ENCODE measurements at places on chromosomes 5 and 9.

- DNase-seq = peak; percentile 89
Measured at GRCh38 chr5:149320791-149321330, 24.4 kb upstream of the GRPEL2 start.

DNA sequence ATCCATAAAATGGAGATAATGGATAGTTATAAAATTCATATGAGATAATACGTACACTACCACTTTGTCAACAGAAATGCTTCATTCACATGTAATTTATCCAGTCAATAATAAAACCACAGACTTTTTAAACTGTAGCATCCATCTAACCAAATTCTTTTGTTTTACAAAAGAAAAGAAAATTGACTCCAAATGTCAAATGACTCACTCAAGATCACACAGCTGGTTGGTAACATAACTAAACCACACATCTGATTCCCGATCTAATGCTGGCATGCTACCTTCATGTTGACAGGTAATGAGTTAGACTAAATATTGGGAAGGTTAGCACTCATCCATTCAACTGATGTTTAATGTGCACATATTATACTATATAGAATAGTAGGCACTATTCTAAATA lies 4.9 kb downstream of the FRMD3 start:
- DNase-seq = peak; percentile 25

- DNase-seq = no peak
Measured at GRCh38 chr5:131525805-131526204, 109.2 kb downstream of the RAPGEF6 start.

DNA sequence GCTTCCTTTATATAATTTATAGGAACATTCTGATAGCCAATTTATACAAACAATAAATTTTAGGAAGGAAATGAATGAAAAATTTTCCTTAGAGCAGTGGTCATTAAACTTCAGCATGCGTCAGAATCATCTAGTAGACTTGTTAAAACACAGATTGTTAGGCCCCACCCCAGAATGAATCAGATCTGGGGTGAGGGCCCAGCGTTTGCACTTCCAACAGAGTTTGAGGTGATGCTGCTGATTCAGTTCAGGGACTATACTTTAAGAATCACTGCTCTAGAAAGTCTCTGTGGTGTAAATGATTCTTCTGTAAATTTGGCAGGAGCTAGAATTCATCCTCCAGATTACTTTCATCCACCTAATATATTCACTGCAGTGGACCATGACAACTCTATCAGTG lies 80.4 kb downstream of the SLC12A2 start:
- peak; percentile 56 for DNase-seq

GRCh38 chr5:94793113-94793815 lies 174.8 kb downstream of the SLF1 start:
- peak; percentile 87 for DNase-seq

GRCh38 chr5:111367115-111367514 lies 142.9 kb downstream of the CAMK4 start:
- DNase-seq = peak; percentile 67

GRCh38 chr9:123769719-123770118 lies 160.2 kb downstream of the DENND1A start:
- DNase-seq = no peak

GRCh38 chr9:98766586-98766985 lies 29.8 kb downstream of the ANKS6 start:
- DNase-seq = no peak

- peak; percentile 83 for DNase-seq
Measured at GRCh38 chr9:84169240-84169639, 171.3 kb downstream of the SLC28A3 start.

DNA sequence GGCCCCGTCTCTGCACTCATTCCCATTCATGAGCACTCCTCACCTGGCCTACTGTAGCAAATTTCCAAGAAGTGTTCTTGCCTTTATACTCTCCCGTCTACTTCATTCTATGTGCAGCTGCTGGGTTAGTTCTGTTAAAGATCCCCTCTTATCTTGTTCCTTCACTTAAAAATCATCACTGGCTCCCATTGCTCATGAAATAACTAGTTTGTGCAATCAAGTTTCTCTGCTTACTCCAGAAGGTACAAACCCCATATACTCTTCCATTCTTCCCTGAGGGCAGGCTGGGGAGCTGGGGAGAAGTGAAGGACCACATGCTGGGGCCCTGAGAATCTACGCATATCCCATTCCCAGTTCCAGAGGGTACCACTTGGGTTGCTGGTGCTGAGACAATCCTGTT lies 84.4 kb upstream of the KLF9 start:
- DNase-seq = no peak

GRCh38 chr9:130487500-130487899 lies 42.7 kb downstream of the ASS1 start:
- no peak for DNase-seq

GRCh38 chr9:96009223-96009602 lies 133.7 kb downstream of the ERCC6L2 start:
- DNase-seq = no peak

DNA sequence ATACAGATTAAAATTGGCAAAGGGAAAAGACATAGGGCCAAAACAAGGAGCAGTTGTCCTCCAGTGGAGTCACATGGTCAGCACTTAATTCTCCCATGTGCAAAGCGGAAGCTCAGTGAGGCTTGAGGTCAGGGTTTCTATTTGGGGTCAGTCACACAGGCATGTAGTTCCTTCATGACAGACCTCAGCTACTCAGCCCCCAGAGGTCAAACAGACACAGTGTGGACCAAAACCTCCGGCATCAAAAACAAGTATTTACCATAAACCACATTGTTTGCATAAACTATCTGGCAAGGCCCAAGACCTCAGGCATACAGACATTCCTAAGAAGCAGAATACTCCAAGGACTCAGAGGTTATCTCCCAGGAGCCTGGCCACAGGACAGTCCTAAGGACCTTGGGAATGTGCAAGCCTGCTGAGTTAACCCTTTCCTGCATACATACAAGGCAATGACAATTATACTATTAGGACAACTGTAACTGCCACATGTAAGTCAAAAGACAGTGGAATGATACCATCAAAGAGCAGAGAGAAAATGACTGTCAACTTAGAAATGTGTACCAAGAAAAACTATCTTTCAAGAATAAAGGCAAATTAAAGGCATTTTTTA lies 28.7 kb upstream of the FNIP1 start:
- DNase-seq = no peak

DNA sequence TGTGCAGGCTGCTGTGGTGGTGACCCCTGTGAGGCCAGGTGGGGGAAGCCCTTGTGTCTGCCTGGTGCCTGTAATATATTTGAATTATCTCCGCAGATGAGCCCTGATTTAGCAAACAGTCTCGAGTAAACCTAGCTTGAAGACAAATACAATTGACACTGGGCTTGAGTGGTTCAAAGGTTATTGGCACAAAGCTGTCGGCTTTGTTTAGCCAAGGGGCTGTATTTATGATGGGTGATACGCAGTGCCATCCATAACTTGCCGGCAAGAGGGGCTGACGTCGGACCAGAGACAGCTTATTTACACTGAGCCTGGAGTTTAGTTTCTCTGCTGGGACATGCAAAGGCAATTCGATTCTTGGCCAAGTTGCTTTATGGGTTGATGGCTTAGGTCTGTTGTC lies 20.0 kb upstream of the PITX1 start:
- DNase-seq = no peak

GRCh38 chr5:107218457-107219193 lies 452.1 kb downstream of the EFNA5 start:
- peak; percentile 37 for DNase-seq

GRCh38 chr5:73997960-73998359 lies 372.0 kb downstream of the ARHGEF28 start:
- DNase-seq = peak; percentile 8

GRCh38 chr9:127318651-127319167 lies 54.1 kb downstream of the GARNL3 start:
- peak; percentile 79 for DNase-seq
